ENCODE measurements at places on chromosomes 11 and 22.

GRCh38 chr11:32328392-32328791 is 106.9 kb downstream of the WT1 start:
- DNase-seq, result no peak

GRCh38 chr11:42543844-42544419 is 767.9 kb upstream of the API5 start:
- DNase-seq, result no peak

- DNase-seq, result no peak
Measured at GRCh38 chr11:65476632-65477148, 22.2 kb upstream of the MALAT1 start.

DNA sequence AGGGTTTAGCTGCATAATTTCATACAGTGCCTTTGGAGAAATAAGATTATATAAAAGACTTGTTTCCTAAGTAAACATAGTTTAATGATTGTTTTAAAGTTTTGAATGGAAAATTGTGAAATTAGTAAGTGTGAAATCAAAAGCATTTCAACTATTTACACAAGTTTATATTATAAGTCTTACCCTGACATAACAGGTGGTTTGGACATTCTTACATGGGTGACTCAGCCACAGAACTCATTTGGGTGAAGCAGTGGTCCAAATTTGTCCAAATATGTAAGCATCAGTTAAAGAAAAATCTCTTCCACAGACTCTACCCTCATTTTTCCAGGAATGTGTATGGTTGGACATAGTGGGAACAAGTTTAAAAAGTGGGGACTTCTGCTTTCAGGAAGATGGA is 68.0 kb downstream of the USP47 start:
- DNase-seq, result no peak

All from activated CD4-positive, alpha-beta T cell treated with anti-CD3 and anti-CD28 coated beads, Interleukin-2, Interleukin-6, amounts not matched to agents 100 ng/mL and 50 ng/mL, durations not matched to agents 16 hours and 8 hours (primary cell).